ENCODE measurements at places on chromosomes 7 and 10.

DNA sequence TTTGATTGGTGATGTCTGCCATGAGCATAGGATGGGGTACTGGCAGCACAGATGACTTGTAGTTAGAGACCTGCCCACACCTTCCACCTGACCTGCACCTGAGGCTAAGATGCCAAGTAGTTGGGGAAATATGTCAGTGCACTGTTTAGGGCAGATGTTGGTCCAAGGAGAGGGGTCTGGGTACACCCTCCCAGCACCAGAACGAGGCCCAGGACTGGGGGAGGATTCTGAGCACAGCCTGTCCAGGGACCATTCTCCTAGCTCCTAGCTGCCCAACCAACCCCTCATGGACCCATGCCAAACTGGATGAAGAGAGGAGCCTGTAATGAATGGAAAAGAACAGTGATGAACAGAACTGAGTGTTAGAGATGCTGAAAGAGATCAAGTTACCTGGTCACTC, 28.0 kb downstream of the FRMPD2 start:
- no peaks in the 10 kb centered on the region for H3K27me3 ChIP-seq
- no peak for DNase-seq
- no peaks in the 10 kb centered on the region for H3K4me1 ChIP-seq
- H3K27ac ChIP-seq: no peak overlapping the region

GRCh38 chr10:73159038-73159648, 8.7 kb downstream of the ECD start:
- no peak overlapping the region for H3K4me3 ChIP-seq
- no peak overlapping the region for H3K27ac ChIP-seq
- peaks cover 25% of the 10 kb centered on the region for H3K36me3 ChIP-seq
- peak; percentile 76 for DNase-seq

DNA sequence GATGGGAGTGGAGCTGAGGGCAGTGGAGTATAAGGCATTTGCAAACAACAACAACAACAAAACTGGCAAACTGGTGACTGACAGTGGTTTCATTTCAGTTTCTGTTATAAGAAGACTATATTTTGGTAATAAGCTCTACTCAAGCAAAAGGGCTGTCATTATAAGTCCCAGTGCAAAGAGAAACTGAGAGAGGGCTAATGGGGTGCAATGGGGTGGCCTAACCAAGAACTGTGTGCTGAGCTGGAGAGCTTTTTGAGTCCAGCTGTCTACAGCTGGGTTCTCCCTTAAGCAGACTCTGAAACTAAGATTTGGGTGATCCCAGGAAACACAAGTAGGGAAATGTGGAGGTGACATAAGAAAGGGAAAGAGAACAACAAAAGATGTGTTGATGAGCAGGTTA, 439.3 kb downstream of the ADRA2A start:
- no peaks in the 10 kb centered on the region for H3K36me3 ChIP-seq
- H3K27ac ChIP-seq: no peak overlapping the region
- H3K4me1 ChIP-seq: no peaks in the 10 kb centered on the region

DNA sequence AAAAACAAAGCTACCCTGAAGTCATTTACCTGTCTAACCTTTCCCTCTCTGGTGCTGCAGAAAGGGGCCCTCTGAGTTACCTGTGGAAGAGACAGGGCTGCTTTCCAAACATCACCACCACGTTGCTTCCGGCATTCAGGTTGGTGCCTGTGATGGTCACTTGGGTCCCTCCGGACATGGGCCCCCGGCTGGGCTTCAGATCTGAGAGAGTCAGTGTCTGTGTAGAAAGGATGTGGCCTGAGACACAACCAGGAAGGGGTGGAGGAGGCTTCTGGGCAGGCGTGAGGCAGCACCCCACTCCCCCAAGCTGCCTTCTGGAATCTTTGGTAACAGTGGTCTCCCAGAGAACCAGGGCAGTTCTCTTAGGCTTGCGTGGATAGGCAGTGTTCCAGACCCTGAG, 388.9 kb downstream of the PLXNA4 start:
- H3K4me1 ChIP-seq: no peaks in the 10 kb centered on the region
- DNase-seq: no peak
- no peaks in the 10 kb centered on the region for H3K27me3 ChIP-seq
- H3K36me3 ChIP-seq: no peaks in the 10 kb centered on the region
- no peak overlapping the region for H3K27ac ChIP-seq

Measured in tibial artery (tissue), 4 donors.